ENCODE measurements at places on chromosomes 3 and 15.

DNA sequence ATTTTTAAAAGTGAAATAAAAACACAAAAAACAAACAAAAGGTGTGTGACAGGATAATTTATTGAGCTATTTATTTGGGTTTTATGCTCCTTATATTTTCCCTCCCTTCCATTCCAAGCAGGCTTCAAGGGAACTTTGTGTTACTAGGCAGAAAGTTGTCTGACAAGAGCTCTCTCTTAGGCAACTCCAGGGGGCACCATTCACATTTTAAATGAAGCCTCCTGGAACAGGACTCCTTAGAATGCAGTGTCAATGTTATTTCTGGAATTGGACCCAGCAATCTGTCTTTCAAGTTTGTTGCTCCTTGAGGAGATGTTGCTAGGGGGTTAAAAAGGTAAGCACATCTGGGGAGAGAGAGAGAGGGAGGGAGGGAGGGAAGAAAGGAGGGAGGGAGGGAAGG lies 5.4 kb upstream of the RFX7 start:
- DNase-seq: peak; percentile 50

DNA sequence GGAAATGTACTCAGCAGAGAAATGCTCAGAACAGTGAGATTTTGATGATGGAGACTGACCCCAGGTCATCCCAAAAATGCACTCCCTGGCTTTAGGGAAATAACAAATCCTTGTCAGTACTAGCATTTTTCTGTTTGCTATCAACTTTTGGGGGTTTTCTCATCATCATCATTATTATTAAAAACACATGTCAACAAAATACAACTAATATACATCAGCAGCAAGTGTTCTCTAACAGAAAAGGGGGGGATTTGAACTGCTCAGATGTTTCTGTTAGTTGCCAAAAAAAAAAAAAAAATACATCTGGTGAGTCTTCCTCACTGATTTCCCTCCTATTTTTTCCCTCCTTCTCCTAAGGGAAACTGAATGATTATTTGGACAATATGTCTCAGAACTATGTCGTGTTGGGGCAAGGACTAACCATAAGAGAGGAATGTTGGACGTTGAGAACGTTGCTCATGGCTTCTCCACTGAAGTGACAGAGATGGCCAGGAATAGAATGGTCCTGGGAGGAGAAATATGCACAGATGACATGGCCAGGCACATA lies 230.0 kb upstream of the MCTP2 start:
- peak; percentile 31 for DNase-seq

- DNase-seq: no peak
These were observed 430.4 kb downstream of the TBL1XR1 start for GRCh38 chr3:176766862-176767261.

DNA sequence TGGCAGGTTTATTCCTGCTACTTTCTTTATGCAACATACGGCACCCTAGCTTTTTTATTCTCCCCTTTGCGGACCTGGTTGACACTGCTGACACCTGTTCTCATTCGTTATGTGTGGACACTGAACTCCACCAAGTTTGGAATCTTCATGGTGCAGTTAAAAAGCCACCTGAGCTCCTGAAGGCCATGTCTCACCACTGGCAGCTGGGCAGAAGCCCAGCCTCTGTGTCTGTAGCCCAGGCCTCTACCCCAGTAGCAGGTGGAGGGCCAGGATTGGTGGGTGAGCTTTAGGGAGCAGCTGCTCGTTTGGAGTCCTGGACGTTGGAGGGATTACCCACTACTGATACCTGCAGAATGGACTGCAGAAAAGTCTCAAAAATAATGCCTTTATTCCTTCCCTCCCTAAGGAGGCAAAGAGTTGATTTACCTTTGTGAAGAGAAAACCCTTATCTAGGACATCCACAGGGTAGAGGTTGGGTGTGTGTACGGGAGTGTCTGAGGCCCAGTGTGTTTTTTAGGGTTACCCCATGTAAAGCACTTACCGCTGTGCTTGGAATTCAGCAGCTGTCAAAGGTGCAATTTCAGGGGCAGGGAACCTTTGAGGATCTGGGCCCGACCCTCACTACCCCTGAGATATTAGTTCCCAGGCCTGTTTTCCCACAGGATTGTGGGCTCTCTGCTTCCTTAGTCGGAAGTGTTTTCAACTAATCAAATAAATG lies 637 bp upstream of the CCNDBP1 start:
- no peak for DNase-seq

- no peak for DNase-seq
These were observed 413.4 kb upstream of the CFAP20DC start for GRCh38 chr3:59463253-59463652.

DNA sequence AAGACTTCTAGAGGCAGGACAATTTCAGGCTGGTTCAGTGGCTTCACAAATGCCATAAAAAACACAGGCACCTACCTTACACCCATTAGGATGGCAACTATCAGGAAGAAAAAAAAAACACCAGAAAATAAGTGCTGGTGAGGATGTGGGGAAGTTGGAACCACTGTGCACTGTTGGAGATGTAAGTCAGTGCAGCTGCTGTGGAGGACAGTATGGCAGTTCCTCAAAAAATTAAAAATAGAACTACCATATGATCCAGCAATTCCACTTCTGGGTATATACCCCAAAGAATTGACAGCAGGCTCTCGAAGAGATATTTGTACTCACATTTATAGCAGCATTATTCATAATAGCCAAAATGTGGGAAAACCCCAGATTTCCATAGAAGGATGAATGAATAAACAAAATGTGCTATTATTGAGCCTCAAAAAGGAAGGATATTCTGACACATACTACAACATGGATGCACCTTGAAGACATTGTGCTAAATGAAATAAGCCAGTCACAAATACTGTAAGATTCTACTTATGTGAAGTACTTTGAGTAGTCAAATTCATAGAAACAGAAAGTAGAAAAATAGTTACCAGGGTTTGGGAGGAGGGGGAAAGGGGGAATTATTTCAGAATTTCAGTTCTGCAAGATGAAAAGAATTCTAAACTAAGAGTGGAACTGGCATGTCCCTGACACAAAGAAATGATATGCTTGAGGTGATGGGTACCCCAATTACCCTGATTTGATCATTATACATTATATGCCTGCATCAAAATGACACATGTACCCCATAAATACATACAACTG lies 40.9 kb downstream of the NR1D2 start:
- no peak for DNase-seq

DNA sequence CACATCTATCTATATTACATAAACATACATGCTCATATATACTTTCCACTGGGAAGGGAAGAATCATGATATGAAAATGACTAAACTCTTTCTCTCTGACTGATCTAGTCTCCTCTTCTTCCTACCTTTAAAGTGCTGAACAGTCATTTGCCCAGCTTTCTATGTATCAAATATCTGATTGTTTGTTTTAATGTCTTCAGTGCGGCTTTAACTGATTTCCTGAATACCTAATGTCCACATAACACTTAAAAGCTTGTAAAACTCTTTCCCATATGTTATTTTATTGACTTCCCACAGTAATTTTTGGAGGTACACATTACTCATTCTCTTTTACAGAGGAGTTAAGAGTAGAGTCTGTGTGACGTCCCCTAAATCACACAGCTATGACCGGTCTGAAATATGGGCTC lies 28.2 kb downstream of the CPOX start:
- DNase-seq: no peak

DNA sequence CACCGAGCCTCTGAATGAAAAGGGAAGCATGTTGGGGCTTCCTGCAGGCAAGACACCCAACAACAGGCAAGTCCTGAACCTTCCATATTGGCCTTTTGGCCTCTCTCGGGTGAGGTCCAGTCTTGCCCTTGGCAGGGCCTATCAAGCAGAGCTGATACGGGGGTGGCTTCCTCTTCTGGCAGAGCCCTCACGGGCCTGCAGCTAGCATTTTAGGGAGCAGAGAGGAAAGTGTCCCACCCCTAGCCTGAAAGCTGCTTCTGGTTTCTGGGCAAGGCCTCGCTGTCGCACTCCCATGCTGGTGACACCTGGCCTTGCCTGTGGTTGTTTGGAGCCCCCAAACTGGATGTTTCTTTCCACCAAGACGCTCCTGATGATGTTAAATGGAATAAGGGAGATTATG lies 31.8 kb upstream of the CTSH start:
- DNase-seq: no peak

- DNase-seq: peak; percentile 98
These were observed at the start of gene MRPS25 for GRCh38 chr3:15064835-15065549. Gene MRPS25, minus strand, starts transcription at chr3:15065315. Its CDS starts 121 bp downstream, at chr3:15065194.

GRCh38 chr3:170429050-170429449 lies 10.4 kb downstream of the CLDN11 start:
- peak; percentile 76 for DNase-seq

DNA sequence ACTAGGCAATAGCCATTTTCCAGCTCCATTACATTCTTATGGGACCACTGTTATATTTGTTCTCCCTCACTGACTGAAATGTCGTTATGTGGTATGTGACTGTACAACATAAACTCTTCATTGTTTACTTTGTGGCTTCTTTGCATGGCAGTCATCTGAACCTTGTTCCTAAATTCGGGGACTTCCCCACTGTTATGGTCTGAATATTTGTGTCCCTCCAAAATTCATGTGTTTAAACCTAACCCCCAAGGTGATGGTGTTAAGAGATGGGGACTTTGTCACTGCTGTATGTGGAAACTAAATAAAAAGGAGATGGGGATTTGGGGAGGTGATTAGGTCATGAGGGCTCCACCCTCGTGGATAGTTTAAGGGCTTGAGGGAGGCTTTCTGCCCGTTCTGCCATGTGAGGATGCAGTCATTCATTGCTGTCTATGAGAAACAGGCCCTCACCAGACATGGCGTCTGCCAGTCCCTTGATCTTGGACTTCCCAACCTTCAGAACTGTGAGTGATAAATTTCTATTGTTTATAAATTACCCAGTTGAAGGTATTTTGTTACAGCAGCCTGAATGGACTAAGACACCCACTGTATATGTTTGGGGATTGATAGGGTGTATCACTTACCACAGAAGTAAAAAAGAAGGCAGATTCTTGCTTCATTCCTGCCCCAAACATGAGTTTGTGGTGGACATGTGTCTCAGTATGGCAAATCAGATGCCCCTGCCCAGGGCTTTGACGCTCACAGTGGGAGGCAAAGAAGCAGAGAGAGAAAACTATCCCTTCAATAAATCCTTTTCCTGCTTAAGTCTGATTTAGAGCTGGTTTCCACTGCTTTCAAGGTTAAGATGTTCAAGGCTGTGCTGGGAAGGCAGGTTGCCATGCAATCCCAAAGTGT lies 138.0 kb upstream of the UBE2E1 start:
- no peak for DNase-seq

Measured in GM03348 (cell line).